ENCODE measurements at places on chromosomes 1 and 21.

- DNase-seq = no peak
Measured at GRCh38 chr1:44407430-44408211, 2.6 kb downstream of the RNF220 start.

- DNase-seq = no peak
Measured at GRCh38 chr21:44900559-44901251, 20.0 kb downstream of the ITGB2 start.

- DNase-seq = no peak
Measured at GRCh38 chr21:32209580-32209979, 69.3 kb downstream of the MIS18A start.

GRCh38 chr1:183218971-183219615 is 33.0 kb downstream of the LAMC2 start:
- peak; percentile 83 for DNase-seq

- no peak for DNase-seq
Measured at GRCh38 chr1:205454903-205455335, 926 bp downstream of the BLACAT1 start.

GRCh38 chr1:193706766-193707165 is 520.4 kb upstream of the B3GALT2 start:
- no peak for DNase-seq

- DNase-seq = no peak
Measured at GRCh38 chr21:23986214-23986613, 1621.1 kb downstream of the MRPL39 start.

DNA sequence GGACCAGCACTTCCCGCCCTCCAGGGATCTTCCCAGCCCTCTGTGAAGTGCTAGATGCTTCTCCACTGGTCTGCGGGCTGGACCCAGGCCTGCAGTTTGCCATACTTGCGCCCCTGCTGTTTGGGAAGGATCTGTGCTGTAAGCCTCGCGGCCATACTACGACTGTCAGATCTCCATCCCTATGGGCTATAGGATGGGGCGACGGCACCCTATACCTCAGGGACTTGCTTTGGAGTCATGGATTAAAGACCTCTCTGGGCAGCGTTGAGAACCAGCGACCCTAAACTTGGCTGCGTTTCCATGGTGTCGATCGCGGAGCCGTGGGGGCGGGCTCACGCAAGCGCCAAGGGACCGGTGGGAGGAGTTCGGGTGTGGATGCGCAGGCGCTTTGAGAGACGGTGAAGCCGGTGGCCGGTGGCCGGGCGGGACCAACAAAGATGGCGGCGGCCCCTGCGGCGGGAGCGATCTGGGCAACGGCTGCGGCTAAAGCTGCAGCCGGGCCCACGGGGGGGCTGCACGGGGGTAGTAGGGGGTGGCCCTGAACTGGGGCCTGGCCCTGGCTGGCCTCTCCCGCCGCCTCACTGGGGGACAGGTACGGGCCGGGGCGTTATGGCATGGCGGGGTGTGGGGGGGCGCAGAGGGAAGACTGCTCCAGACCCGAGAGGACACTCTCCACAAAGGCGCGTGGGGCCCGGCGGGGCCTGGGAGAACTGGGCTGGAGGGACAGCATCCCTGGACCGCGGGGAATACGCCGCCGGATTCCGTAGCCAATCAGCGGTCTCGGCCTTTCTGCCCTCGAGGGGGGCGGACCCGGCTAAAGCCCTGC is at the start of gene USP21:
TSS of gene USP21 (plus strand) at position 414 of the 826 bp plus-strand sequence. CDS start 1,141 bp downstream, outside the sequence.
- DNase-seq = peak; percentile 89

GRCh38 chr1:201395936-201396335 is 3.2 kb downstream of the LAD1 start:
- DNase-seq = no peak

- DNase-seq = peak; percentile 39
Measured at GRCh38 chr1:22704440-22705067, 6.1 kb upstream of the EPHB2 start.

GRCh38 chr1:63621075-63621474 is 27.9 kb downstream of the PGM1 start:
- no peak for DNase-seq
